Neural progenitor cell (in vitro differentiated cells): ENCODE measurements at places on chromosomes 11 and 22.
A peak's percentile ranks its signal among the peaks of the same experiment; 100 is the strongest.

DNA sequence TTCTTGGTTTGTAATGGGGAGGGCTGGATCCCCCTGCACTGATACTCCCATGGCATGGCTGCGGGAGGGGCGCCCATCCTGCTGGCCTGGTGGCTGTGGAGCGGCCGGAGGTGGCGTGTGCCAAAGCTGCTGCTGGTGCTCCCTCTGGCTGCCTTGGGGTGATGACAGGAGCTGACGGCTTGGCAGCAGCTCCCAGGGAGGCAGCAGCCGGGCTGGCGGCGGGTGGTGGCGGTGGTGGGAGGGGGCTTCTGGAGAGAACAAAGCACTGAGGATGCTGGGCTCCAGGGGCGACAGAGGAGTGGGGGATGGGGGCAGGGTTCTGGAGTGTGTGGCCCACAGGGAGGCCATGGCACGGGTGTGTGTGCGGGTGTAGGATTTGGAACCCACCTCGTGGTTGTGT lies 11.4 kb upstream of the MPPED1 start:
- no peak for DNase-seq

GRCh38 chr11:120532082-120532831 lies 20.7 kb downstream of the GRIK4 start:
- no peak for DNase-seq

DNA sequence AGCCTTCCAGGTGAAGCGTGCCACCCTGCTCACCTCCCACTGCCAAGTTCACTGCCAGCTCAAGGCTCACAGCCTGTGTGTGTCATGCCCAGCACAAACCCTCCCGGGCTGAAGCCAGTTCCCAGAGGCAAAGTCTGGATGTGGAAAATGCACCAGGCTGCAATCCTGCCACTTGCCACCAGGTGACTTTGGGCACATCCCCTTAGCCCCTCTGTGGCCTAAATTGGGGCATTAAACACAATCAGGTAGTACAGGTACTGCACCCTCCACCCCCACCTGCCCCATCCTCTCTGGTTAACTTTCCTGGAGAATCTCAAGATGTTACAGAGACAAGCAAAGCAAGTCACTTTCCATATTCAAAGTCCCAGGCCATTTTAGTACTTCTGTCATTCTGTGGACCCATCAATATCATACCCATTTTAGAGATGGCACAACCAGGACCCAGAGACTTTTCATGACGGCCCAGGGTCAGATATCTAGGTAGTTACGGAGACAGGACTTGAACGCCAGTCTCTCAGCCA lies 1.8 kb upstream of the RASD2 start:
- peak; percentile 55 for DNase-seq

DNA sequence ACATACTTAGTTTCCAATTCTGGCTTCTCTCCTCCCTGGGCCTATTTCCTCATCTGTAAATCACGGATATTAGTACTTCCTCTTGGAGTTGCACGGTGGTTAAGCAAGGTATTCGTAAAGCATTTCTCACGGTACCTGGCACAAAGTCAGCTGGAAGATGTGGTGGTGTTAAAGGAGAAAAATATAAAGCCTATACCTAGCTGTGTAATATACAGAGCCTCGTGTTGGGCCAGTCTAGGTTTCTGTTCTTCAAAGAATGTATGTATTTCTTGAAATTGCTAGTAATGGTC lies 47.2 kb downstream of the DBX1 start:
- DNase-seq, result no peak

DNA sequence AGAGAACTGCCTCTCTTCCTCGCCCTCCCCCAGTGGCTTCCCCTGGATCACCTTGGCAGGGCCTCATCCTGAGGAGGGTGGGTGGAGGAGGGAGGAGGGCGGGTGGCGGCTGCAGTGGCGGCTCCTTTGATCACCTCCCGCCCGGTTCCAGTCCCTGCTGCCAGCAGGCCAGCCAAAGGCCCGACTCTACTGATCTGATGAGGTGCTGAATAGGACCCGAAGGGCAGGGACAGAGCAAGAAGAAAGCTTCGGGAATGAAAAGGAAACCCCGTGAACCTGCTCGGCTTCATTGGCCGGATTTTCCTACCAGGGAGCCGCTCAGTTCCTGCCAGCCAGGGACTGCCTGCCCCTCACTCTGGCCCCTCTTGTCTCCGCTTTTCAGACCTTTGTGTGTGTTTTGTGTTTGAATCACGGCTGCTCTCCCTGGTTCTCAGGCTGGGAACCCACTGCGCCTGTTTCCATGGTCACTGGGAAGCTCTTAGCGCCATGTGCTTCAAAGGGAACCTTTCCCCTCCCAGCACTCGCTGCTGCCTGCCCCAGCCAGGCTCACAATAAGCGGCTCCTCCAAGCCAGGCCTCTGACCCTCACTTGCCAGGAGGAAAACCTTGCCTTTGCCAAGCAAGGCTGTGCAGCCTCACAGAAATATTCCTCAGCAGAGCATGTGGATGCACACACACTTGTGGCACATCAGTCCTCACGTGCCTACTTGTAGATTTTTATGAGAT lies 56.8 kb downstream of the C22orf31 start:
- DNase-seq, result peak; percentile 94
